DMS153 (cell line): ENCODE measurements at places on chromosomes 6 and 20.

DNA sequence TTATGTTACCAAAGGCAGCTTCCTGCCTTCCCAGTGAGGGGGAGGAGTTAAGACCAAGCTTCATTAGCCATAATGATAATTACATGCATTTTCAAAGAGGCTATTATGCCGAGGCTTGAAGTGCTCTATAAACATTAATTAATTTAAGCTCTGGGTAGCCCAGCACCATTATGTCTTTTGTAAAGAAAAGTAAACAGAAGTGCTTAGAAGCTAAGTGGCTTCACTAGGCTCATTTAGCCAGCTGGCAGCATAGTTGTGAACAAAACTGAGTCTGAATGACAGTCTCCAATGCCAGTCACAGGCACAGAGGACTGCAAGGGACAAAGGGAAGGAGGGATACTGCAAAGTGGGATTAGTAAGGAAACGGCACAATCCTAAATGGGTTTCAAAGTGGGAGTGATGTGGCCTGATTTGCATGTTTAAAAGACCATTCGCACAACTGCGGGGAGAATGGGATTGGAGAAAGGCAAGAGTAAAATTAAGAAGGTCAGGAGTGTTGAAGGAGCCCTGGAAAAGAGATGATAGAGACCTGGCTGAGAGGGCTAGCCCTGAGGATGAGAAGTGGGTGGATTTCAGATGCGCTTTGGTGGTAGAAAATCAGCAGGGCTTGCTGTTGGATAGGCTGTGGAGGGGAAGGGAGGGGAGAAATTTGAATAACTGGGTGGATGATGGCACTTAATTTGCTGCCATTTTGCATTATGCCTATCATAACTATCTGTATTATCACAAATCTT, 20.1 kb upstream of the ISM1 start:
- DNase-seq, result peak; percentile 97

- DNase-seq, result no peak
These were observed 5.7 kb downstream of the NOTCH4 start for GRCh38 chr6:32218167-32218566.

DNA sequence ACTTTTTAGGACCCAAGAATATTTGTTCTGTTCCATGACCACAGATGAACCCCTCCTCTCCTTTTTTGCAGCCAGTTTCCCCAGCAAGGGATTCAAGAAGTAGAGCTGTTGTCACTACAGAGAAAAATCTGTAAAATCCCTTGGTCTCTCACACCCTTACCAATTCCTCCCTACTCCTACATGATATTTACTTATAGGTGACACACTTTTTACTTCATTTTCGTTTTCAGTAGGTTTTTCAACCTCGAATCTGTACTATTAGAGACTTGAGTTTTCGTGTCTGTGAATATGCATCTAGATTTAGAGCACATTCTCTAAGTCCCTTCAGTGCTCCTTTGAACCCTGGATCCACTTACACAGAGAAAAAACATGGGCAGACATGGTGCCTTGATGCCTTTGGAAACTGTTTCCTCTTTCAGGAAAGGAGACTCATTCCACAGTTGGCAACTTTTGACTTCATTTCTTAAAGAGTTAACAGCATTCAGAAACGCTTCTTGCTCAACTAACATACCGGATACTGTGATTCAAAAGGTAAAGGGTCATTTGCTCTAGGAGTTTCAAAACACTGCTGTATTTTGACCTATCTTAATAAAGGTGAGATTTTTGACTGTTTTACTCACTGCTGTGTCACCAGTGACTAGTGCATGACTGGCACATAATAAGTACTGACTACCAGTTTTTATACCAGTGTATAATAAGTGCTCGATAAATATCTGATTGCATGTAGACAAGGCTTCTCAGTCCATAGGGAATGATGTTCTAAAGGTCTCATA, 50.6 kb downstream of the LAMA4 start:
- DNase-seq, result no peak

DNA sequence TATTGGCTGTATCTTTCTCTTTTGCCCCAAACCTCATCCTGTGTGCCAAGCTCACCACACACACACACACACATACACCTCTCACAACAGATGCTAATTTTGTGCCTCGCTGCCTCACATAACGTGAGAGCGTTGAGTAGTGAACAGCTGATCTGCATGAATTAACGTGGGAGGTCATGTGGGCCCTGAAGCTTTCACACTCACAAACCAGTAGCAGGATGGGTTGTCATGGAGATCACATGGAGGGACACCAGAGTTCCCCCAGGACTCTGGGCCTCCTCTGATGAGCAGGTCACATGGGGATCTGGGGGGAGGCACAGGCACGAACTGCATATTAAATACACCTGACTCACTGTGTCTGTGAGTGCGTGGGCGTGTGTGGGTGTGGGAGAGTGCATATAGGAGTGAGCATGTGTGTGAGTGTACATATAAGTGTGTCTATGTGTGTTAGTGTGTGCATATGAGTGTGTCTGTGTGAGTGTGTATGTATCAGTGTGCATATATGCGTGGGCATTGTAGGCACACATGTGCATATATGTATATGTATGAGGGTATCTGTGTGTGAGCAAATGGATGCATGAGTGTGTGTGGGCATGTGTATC, 62.7 kb upstream of the SULF2 start:
- no peak for DNase-seq

- no peak for DNase-seq
These were observed 19.0 kb downstream of the SLC23A2 start for GRCh38 chr20:4982281-4982680.

DNA sequence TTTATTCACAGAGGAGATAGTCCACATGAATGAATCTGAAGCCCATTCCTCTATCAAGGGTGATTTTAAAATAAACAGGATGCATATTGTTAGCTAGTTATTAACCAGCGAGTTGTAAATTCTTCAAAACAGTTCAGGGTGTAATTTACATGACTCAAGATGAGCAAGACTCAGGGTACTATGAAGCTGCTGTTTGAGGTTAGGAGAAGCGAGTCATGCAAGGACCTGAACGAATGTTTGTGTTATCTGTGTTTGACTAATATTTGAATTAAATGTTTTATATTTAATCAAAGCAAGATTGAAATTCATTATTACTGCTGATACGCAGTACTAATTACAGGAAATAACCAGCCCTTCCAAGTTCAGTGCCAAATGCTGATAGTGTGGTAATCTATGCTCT, 191.1 kb downstream of the SAMD5 start:
- DNase-seq, result no peak

- no peak for DNase-seq
These were observed 818 bp upstream of the AP5S1 start for GRCh38 chr20:3819411-3820047.

DNA sequence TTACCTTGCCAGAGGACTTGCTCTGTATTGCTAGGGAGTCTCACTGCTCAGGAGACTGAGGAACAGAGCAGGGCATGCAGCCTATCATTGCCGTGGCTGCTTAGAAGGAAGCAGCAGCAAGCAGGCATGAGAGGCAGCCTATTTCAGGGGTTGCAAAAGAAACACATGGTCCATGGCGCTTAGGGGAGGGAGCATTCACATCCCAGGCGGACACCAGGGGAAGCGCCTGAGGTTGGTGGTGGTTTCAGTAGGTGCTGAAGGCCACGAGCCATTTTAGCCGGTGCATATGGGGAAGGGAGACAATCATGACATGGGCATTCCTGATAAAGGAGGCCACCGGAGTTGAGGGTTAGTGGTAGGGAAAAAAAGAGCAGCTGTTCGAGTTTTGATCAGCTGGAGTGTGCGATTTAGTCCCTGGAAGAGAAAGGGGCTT, 20.9 kb downstream of the FARS2 start:
- DNase-seq, result no peak
